Activated naive CD8-positive, alpha-beta T cell treated with anti-CD3 and anti-CD28 coated beads, Interleukin-2, amount 50 U/mL, for 16 hours (primary cell): ENCODE measurements at places on chromosomes 16 and 17.

- DNase-seq = no peak
These were observed 86.1 kb downstream of the RPA1 start for GRCh38 chr17:1915889-1916288.

DNA sequence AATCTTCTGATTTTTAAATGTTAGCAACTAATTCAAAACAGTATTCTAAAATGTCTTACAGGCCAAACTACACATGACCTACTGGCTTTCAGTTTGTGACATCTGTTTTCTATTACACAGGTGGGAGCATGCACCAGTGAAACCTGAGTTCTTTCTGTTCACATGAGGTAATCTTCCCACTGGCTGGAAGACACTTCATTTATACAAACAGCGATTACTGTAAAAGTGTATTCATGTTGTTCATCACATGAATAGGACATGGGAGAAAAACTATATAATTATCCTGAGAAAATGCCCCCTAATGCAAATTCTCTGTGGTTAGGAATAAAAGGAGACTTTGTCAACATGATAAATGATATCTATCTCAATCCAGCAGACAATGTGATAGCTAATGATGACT is 11.1 kb upstream of the PIK3R5 start:
- DNase-seq = no peak

DNA sequence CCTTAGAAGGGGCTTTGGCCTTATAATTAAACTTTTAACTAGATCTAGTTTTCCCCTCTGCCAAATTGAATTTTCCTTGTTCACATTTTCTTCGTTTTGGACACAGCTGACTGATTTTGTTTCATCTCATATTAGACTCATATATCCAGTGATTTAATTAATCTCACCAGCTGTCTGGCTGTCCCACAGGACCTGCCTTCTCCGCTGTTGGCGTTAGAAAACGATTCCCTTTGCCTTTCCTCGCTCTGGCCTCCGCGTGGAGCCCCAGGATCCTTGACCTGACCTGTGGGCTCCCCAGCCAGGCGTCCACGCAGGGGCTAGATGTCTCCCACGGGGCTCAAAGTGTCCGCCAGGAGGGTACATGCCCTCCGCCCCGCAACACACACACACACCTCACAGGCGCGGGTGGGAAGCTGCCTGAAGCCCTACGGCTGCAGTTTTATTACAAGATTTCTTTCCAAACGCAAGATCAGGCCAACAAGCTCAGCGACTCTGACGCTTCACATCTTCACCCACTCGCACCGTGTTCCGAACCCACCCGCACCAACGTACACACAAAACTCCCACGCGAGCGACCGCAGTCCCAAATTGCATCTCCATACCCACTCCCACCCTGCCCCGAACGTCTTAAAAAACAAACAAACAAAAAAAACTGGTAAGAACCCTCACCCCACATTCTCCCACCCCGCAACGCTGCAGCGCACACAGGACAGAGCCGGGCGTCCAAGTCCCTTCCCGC is 1.1 kb downstream of the RPRML start:
- DNase-seq = no peak

DNA sequence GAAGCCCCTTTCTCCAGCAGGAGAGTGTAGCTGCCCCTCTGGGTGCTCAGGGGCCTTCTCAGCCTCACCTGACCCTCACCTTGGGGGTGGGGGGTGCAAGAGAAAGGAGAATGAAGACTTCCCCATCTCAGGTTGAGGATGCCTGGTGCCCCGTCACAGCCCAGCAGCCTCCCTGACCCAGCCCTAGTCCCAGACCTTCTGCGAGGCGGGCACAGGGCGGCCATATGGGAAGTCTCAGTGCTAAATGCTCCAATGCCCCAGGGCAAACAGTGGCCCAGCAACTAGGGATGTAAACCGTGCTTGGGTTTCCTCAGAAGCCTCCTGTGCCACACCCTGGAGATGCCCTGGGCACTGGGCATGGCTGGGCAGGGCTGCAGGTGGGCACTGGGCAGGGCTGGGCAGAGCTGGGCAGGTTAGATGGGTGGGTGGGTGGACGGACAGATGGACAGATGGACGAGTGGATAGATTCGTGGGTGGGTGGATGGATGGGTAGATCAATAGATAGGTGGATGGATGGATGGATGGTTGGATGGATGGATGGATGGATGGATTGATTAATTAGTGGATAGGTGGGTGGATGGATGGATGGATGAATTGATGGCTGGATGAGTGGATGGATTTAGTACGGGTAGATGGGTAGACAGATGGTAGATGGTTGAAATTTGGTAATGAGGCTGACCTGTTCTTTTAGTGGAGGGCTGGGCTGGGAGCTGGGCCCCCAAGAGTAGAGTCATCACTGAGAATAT is 16.8 kb downstream of the TPSD1 start:
- DNase-seq = no peak

DNA sequence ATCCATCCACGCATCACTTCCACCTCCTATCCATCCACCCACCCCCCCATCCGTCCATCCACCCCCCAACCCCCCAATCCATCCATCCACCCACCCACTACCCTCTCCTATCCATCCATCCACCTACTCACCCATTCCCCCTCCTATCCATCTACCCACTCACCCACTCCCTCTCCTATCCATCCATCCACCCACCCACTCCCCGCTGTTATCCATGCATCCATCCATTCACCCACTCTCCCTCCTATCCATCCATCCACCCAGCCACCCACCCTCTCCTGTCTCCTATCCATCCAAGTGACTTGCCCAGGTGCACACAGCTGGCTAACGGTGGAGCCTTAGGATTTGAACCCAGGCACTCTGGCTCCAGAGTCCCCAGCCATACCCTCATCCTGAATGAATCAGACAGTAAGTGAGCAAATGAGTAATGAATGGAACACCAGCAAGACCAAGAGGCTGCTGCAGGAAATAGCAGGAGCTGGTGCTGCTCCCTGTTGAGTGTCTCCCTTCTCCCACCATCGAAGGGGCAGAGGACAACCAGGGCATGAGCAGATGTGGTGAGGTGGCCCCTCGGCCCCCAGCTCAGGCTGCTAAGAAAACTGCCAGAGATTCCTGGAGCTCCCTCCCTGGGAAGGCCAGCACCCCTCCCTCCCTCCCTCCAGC is 62.5 kb downstream of the LITAF start:
- no peak for DNase-seq

DNA sequence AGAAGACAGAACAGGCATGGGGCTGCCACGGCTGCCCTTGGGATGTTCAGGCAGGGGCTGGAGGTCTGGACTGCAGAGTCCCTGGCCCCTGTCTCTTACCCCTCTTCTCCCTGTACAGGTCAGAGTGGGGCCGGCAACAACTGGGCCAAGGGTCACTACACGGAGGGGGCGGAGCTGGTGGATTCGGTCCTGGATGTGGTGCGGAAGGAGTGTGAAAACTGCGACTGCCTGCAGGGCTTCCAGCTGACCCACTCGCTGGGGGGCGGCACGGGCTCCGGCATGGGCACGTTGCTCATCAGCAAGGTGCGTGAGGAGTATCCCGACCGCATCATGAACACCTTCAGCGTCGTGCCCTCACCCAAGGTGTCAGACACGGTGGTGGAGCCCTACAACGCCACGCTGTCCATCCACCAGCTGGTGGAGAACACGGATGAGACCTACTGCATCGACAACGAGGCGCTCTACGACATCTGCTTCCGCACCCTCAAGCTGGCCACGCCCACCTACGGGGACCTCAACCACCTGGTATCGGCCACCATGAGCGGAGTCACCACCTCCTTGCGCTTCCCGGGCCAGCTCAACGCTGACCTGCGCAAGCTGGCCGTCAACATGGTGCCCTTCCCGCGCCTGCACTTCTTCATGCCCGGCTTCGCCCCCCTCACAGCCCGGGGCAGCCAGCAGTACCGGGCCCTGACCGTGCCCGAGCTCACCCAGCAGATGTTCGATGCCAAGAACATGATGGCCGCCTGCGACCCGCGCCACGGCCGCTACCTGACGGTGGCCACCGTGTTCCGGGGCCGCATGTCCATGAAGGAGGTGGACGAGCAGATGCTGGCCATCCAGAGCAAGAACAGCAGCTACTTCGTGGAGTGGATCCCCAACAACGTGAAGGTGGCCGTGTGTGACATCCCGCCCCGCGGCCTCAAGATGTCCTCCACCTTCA is 11.7 kb downstream of the TUBB3 start:
- DNase-seq = no peak

DNA sequence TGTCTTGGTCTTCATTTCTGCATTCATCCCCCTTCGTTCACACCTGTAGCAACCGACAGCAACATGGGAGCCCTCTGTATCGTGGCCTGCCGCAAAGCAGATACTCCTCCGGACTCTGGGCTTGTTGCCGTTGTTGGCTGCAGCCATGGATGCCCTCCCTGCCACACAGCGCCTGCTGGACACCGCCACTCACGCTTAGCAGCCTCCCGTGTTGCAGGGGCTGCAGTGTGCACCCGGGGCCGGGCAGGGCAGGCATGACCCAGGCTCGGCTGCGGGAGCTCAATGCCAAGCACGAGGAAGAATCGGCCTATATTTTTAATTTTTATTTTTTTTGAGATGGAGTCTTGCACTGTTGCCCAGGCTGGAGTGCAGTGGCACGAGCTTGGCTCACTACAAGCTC is 34.9 kb upstream of the ZNF629 start:
- DNase-seq = no peak

- DNase-seq = no peak
These were observed 24.8 kb downstream of the NFAT5 start for GRCh38 chr16:69590590-69590989.

- DNase-seq = no peak
These were observed 619.1 kb upstream of the SOX9 start for GRCh38 chr17:71501711-71502110.

- no peak for DNase-seq
These were observed 288.9 kb upstream of the CDH11 start for GRCh38 chr16:65410801-65411200.

DNA sequence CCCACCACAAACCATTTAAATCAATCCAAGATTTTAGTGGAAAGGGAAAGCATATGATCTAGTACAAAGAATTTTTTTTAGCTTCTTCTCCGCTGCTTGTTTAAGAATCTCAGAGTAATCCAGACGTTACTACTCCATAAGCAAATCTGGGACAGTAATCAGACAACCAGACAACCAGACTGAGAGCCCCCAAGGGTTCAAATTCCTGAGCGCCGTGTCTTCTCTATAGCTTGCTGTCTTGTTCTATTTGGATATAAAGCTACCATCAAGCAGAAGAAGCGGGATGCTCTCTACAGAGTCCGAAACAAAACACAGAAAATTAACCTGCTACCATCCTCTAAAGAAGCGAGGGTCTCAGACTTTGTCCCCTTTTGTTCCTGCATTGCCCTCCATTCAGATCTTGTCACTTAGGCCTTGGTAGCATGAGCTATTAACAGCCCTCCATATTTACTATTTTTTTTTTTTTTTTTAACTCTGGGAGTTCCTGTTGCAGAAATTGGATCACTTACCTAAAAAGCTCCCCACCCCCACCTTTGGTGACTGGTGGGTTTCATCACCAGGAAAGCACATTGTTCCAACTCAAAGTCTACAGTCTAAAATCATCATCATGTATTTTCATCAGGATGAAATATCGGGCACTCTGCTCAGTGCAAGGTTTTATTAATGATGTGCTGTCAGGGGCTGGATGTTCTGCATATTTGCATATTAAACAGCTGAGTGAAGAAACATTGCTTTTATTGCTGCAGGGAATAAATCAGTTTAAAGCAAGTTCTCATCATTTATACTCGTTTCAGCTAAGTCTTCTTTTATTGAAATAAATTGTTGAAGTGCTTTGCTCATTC is 576.7 kb downstream of the WWOX start:
- no peak for DNase-seq

GRCh38 chr17:48148029-48148770 is 40.6 kb downstream of the SNX11 start:
- DNase-seq = no peak

GRCh38 chr17:72423286-72423589 is 302.4 kb downstream of the SOX9 start:
- no peak for DNase-seq

DNA sequence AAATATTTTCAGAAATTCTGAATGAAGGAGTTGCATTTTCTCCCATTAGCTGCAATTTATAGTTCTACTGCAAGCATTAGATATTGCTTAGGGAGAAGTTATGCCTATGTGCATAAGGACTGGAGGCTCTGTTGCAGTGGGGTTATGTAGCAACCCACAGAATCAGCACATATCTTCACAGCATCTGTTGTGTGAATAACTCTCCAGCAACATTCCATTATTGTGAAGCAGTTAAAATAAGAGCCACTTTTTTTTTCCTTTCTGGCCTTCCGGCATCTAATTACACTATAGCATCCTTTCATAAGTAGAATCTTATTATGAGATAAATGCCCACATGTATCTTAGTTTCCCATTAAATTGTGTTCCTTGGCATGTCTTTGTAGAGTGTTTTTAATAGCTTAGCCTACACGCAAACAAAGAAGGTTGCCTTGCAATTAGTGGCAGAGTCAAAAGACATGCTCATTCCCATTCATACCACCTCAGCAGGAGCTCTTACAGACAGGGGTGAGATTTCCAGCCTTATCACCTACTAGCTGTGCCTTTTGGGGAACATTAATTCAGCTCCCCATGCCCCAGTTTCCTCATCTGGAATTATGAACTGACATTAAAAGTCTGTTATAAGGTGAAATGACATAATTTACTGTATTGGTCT is 596.0 kb upstream of the GOT2 start:
- no peak for DNase-seq

DNA sequence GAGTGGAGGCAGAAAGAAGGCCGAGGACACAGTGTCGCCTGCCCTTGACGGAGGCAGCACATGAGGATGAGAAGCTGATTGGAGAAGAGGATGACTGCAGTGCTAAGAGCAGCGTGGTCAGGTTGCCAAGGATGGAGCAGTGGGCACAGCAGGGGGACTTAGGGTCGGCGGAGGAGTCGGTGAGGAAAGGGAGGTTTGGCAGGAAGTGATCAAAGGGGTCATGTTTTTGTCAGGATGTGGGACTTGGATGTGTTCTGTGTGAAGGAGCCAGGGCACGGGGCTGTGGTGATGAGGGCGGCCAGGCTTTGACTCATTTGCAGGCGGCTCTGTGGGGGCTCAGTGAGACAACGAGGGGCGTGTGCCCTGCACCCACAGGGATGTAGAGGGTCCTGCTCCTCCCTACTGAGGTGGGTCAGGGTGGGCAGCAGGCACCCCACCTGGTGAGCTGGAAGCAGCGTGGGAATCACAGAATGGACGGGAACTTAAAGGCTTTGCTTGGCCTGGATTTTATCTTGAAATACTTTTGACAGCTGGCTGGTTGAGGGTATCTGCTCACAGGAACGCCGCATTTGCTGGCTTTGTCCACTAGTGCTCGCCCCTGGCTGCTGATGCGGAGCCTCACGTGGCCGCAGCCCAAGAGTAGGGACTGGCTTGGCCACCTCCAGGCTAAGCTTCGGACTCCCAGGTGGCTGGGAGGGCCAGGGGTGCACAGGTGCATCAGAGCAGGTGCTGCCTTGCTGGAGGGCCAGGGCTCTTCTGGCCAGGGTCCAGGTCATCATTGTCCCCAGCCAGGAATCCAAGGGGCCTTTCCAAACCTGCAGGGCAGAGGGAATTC is 6.0 kb downstream of the MPG start:
- DNase-seq = no peak

GRCh38 chr16:1997494-1998359 is 8.0 kb downstream of the SYNGR3 start:
- no peak for DNase-seq
